ENCODE measurements at places on chromosomes 16 and 17.

- DNase-seq: no peak
These were observed 131.3 kb downstream of the KCNJ18 start for GRCh38 chr17:21823643-21824042.

GRCh38 chr17:31792007-31792585 lies 66.9 kb downstream of the COPRS start:
- DNase-seq: no peak

DNA sequence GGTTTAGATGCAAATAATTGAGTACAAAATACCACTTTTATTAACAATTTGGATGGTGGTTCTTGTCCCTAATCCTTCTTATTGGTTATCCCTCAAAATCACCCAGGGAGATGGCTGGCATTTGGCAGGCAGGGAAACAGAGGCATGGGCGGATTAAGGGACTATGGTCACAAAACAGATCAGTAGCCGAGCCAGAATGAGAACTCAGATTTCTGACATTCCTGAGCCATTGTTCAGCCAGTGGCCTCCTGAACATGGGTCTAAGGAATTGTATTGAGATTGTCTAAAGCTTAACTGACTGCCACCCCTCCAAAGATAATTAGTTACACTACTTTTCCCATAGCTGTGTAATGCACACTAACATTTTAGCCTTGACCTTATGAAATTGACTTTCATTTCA lies 88.4 kb downstream of the CHD9NB start:
- DNase-seq: no peak

GRCh38 chr16:17784073-17784472 lies 313.3 kb upstream of the XYLT1 start:
- DNase-seq: no peak

- no peak for DNase-seq
These were observed 2.9 kb upstream of the AOC3 start for GRCh38 chr17:42848093-42848492.

DNA sequence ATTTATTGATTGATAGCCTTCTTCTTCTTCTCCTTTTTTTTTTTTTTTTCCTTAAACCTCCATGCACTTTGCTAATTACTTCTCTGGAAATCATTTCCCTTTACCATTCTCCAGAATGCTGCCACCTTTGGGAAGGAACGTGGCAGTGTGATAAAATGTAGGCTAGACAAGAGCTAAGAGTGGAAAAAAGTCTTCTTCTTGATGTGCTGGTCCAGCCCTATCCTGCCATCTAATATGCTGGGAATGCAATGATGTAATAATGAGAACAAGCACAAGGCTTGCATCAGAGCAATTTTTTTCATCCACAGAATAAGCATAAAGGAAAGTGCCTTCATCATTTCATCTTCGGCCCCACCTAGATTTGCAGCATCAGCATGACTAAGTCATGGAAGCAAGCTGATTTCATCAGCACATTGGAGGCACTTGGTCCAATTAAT lies 128.7 kb upstream of the ZFHX3 start:
- no peak for DNase-seq

- no peak for DNase-seq
These were observed 9.7 kb downstream of the HNF1B start for GRCh38 chr17:37735165-37735564.

DNA sequence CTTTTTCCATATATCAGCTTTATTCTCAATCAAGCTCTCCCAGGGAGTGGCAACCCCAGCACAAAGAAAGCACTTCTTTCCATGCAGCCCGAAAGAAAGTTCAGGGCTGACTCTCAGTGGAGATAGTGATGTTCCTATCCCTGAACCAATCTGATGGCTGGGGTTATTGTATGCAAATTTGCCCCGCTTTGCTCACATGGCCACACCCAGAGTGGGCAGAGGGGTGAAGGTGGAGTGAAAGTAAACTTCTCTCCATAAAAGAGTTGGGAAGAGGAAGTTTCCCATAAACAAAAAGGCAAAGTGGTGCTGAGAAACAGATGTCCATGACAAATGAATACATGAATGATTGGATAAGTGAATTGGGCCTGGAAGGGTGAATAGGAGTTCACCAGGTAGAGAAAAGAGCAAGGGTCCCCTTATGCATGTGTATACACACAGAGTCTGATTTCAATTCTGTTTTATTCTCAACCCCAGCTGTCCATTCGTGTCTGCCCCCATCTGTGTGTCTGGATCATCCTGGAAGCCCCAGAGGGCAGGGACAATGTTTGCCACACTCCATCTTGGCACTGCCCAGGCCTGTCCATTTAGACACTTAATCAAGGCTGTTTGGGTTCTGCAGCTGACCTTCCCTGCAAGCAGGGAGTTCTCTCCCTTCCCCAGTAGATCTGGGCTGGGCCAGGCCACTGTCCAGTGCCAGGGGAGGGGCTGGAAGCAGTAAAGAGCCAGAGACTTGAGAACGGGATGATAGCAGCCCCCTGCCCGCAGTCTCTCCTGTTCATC lies 14.1 kb upstream of the NGFR start:
- no peak for DNase-seq

DNA sequence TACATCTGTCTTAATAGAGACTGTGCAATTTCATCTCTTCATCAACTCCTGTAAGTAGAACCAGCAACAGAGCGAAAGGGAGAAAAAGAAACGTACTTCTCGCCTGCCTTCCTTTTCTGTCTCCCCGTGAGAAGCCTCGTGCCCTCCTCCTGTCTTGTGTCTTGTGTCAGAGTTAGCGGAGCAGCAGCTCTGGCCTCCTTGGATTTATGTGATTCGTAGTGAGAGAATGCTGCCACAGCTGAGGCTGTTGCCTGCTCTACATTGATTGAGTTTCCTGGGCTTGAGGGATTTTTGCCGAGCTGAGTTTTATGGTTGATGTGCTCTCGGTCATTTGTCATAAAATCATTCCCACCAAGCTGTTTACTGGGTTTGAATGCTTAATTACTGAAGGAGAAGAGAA lies 579.1 kb upstream of the RBFOX1 start:
- DNase-seq: no peak

- DNase-seq: no peak
These were observed 1.4 kb downstream of the COTL1 start for GRCh38 chr16:84616515-84616914.

DNA sequence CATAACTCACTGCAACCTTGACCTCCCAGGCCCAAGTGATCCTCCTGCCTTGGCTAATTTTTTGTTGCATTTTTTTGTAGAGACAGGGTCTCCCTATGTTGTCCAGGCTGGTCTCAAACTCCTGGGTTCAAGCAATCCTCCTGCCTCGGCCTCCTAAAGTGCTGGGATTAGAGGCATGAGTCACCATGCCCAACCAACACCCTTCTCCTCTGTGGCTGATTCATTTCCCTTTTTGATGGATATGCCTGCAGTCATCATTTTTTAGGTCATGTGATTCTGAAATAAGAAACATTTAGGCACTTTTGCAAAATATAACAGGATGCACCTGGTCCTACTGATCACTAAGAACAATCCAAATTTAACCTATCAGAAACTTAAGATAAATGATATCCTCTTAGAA lies 44.0 kb upstream of the YPEL2 start:
- DNase-seq: no peak

GRCh38 chr17:50297407-50297865 lies 23.2 kb downstream of the TMEM92 start:
- DNase-seq: no peak

- no peak for DNase-seq
These were observed 159.2 kb downstream of the CYLD start for GRCh38 chr16:50901062-50901461.

DNA sequence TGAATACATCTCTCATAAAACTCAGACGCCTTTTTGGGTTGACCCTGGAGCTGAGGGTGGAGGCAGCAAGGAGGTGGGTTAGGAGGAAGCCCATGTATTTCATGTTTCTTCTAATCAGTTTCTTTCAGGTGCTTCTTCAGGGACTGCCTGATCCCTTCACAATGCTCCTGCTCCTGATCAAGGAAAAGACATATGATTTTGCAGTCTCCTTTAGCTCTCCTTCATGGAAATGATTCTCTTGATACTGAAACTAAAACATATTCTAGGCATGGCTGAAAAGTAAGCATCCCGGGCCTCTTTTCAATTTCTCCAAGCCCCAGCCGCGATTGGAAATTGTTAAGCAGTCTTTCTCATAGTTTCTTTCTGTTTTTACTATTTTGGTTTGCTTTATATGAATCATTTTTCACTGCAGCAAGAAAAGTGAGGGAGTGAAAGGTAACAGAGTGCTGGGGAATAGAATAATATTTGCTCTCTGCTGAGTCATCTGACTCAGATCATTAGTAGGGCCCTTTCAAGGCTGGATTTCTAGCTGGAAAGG lies 730.7 kb downstream of the CDH11 start:
- no peak for DNase-seq

DNA sequence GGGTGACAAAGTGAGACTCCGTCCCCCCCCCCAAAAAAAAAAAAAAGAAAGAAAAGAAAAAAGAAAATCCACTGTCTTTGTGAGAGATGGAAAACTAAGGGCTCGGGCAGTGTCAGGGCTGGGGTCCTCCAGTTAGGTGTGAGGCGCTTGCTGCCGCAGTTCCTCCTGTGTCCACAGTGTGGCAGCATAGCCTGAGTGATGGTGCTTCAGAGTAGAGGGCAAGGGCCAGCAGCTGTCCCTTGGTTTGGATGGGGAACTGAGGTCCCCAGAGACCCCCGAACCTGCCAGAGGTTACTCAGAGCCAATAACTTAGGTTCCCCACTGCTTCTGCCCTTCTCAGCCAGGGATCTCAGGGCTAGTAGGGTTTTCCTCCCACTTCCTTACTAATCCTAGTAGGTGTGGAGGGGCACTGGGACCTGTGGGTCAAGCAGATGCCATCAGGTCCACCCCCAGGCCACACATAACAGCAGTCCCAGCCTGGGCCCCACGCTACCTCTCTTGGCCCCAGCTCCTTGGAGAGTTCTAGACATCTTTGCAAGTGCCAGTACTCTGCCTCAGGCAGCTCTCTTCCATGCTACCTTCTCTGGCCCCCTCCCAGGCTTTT lies 7.9 kb upstream of the LLGL1 start:
- no peak for DNase-seq

DNA sequence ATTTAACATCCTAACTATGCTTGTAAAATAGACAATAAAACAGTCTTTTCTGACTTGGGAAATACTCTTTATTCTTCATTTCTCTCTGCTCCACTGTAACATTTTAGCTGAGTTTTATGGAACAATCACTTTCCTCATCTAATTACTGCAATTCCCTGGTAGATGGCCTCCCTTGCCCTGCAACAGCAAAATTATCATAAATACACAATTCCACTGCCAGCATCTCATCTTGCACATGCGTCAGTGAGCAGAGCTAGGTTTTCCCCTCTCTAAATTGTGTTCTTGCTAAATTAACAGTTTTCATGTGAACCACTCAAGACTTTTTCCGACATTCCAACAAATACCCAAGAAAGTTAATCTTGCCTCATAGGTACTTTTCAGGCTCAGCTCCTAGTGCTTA lies 920.9 kb upstream of the GOT2 start:
- DNase-seq: no peak

DNA sequence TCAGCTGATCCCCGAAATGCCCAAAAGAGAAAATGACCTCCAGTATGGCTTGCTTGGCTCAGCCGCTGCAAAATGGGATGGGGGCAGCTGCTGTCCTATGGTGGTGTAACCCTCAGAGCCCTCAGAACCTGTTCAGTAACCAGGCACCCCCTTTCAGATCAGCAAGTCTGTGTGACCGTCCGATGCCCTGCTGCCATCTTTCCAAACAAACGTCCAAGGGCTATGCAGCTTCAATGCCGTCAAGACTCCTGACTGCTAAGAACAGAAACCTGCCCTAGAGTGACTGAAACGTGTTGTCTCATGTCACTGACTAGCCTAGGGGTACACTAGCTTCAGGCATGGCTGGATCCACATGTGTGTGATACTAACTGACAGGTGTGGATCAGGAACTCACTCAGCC lies 70.4 kb downstream of the GNAO1 start:
- DNase-seq: no peak

GRCh38 chr16:88597856-88598491 lies 27.8 kb downstream of the ZC3H18 start:
- no peak for DNase-seq

GRCh38 chr17:76497979-76498875 lies 3.0 kb downstream of the RHBDF2 start:
- no peak for DNase-seq

DNA sequence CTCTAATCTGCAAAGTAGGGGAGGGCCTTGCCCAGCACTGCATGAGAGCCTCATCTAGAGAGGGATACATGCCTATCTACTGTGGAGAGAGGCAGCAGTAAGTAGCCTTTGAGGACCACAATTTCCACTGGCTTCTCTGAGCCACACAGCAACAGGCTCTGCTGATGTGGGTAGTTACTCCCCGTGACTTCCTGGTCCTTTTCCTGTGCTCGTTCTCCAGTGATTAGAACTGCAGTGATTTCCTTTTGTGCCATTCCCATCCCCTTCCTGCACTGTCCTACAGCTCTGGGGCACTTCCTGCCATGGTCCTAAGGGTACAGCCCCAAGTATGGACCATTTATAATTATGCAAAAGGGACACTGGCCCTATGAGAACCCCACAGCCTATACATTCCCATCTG lies 3.0 kb downstream of the PLSCR3 start:
- no peak for DNase-seq

GRCh38 chr17:9666461-9667050 lies 21.2 kb downstream of the USP43 start:
- DNase-seq: no peak

- DNase-seq: no peak
These were observed 52.8 kb downstream of the NTN1 start for GRCh38 chr17:9074131-9074530.

DNA sequence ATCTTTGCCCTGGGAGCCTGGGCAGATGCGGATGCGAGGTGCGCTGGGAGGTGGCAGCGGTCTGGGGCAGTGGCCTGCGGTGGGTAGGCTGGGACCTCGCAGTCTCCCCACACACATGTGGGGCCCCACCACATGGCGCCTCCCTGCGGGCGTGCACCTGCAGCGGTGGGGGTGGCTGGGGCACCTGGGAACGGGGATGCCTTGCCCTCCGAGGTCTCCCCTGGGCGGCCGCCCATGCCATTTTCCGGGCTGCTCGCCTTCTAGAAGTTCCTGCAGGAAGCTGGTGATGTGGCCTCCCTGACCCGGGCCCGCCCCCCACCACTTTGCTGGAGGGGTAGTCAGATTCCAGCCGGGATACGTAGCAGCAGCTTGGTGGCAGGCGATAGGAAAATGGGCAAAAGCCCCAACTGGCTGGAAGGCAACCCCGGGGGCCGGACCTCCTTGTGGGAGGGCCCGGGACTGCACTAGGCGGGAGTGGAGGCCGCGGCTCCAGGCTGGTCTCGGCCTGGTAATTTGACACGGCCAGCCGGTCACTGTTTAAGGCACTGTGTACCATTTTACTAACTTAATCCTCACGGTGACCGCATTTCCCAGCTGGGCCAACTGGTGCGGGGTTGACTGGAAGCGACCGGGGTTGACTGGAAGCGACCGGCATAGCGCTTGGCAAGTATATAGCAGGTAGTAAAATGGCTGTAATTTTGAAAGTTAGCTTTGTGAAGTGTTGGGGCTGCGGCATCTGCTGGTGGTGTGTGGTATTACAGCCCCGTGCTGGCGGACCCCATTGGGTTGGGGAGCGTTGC lies 38.5 kb downstream of the IGF2BP1 start:
- no peak for DNase-seq

Data from esophagus squamous epithelium (tissue), 5 donors.